Renal pelvis (tissue), 12 donors: ENCODE measurements at places on chromosomes 2 and 18. TPM values are rescaled to one million over a fixed set of nuclear protein-coding genes. Genes with fewer than 3 reads are reported as not detected.

GRCh38 chr2:76083248-76083647, 372.5 kb upstream of the GCFC2 start:
- no peak for DNase-seq

- DNase-seq = no peak
These were observed 457.2 kb upstream of the MEX3C start for GRCh38 chr18:51654488-51655326.

- no peak for DNase-seq
These were observed 3.3 kb downstream of the SLC9A2 start for GRCh38 chr2:102622646-102623045.

DNA sequence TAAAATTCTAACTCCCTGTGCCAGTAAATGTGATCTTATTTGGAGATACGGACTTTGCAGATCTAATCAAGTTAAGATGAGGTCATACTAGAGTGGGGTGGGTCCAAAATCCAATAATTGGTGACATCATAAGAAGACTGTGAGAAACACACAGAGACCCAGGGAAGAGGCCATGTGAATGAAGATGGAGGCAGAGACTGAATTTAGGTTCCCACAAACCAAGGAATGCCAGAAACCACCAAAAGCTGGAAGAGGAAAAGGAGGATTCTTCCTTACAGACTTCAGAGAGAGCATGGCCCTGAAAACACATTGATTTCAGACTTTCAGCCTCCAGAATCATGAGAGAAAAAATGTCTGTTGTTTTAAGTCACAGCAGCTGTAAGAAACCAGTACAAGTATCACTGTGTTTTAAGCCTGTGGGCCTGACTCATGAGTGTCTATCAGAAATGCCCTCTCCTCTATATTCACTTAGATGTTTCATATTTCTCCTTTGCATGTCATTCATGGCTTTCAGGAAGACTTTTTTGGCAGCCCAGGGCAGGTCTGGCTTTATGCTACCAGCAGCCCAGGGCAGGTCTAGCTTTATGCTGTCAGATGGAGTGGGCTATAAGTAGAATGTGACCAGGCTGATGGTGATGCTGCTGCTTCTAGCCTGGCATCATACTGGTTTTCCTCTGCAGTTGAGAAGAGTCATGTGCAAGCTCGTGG, 100.0 kb downstream of the SPOPL start:
- DNase-seq = no peak

DNA sequence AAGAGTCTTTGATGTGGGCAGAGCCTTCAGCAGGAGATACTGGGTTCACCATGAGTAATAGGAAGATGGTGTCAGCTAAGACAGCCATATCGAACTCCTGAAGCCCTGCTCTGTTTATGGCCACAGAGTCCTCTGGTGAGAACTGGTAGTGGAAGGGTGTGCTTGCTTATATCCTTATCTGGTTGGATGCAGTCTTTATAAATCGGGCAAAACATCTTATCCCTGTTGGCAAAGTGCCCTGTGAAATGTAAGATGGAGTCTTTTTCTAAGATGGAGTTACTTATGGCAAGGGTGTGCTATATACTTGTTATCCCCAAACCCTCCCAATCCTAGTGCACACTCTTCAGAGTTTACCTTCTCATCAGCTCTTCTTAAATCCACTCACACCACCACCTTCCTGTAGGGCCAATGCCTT, 190.8 kb upstream of the PARD3B start:
- no peak for DNase-seq

DNA sequence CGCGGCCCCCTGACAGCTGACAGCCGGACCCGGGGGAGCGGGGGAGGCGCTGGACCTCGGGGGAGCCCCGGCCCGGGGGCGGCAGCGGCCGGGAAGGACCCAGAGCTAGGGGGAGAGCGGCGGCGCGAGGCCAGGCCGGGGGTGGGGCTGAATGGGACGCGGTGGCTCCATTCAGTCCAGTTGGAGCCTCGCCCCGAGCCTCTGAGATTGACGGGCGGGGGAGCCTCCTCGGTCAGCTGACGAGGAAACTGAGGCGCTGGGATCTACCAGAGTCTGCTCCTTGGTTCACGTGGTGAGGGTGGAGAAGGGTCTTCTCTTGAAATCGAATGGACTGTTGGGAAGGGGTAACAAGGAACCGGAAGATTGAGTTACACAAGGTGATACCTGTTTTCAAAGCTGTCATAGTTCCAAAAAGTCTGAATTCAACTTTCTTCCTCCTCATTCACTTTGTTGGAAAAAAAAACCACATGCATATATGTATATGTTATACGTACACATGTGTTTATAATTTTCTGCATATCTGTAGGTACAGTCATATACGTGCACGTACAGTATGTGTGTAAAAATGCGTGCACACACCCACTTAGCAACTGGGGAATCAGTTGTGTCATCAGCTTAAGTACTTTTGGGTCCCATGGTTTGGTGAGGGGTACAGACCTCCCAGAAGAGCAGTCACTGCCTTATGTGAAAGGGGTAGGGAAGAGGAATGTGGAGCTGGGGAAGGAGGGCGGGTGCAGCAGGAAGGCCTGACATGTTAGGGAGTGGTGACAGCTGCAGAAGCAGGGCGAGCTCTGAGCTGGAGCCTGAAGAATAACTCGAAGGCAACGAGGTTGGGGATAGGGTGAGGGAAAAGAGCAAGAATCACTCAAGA, 628 bp downstream of the PPP1R7 start:
- DNase-seq = peak; percentile 8

Gene DPYSL5
- polyA plus RNA-seq = 8.6 TPM

DNA sequence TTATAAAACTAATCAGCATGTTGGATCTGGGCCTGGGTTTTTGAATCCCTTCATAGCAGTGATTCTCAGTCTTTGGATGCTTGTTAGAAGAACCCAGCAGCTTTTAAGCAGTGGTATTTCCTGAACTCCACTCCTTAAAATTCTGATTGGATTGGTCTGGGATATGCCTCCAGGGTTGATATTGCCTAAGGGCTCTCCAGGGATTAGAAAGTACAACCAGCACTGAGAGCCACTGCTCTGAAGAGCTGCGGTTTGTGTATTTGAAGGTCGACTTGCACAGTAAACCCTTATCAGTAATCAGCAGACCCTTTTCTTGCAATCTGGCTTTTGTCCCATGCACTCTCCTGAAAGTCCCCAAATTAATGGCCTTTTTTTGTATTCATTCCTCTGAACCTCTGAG, 17.0 kb upstream of the RBMS1 start:
- DNase-seq = no peak

- DNase-seq = peak; percentile 78
These were observed 624 bp downstream of the ZNF516 start for GRCh38 chr18:76494231-76495005.

DNA sequence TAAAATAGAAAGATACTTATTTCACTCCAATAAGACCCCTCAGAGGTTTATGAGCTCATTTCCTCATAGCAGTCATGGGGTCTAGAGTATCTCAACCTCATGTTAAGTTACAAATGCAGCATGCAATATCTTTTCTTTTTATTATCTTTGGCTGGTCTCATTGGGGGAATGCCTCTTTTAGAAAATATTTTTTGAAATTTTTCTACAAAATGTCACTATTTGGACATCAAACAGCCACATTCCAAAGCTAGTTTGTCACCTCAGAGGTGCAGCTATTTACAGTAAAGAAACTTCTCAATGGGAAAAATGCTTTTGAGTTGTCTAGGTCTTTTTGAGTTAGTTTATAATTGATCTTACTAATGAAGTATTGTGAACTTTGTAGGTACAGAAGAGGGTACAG, 370.7 kb upstream of the LRATD1 start:
- DNase-seq = no peak

DNA sequence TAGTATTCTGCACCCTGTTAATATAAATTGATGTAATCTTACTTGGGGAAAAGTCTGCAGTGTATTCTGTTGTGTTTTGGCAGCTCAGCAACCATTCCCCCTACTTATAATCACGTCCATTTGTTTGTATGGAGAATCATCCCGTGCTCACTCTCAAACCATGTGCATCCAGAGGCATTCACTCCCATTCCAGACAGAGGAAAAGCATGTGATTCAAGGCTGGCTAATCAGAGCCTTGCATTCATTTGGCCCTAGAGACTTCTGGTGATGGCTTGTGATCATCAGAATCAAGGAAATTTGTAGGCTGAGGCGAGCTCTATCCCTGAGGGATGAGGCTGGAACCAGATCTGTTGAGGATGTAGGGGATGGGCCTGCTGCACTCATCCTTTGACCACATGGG, 5.1 kb upstream of the WIPF1 start:
- no peak for DNase-seq
